ENCODE measurements at places on chromosomes 2 and 18.
A peak's percentile ranks its signal among the peaks of the same experiment; 100 is the strongest.

- no peak for DNase-seq
These were observed 59.3 kb downstream of the SERTAD2 start for GRCh38 chr2:64594226-64594989.

- no peak for DNase-seq
These were observed 114.6 kb downstream of the SETBP1 start for GRCh38 chr18:44795241-44795640.

DNA sequence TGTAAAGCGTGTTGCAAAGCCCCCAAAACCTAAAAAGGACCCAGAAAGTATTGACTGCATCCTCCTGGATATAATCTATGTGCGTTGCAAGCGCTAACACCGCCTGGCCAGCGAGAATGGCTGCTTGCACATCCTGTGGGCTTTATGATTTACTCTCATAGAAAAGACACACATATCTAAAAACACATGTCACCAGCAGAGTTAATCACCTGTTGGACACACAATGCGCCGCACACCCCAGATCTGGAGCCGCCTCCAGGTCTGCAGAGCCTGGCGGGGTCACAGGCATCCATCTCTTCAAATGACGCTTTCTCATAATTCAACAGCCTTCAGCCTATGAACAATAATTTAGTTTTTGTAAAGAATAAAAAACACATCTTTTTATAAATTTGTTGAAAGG is 186.5 kb downstream of the RTP5 start:
- DNase-seq, result no peak

GRCh38 chr2:234980451-234981187 is 28.8 kb downstream of the SH3BP4 start:
- peak; percentile 78 for DNase-seq

DNA sequence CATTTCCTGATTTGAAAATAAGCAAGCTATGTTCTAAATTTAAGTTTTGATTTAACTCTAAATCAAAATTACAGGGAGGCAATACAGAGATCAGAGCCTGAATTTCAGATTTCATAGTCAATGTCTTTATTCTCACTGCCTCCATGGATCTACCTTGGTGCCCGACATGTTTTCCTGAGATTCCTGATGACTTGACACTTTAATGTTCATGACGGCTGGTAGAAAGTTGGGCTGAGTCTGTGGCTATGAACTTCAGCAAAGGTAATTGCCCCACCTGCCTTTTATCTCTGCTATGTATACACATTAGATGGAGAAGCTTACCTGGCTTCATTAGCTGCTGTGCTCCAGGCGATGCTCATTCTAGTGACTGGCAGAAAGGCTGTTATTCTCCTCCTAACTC is 1390.5 kb upstream of the CELF4 start:
- no peak for DNase-seq

- no peak for DNase-seq
These were observed 118.1 kb downstream of the MSH2 start for GRCh38 chr2:47520825-47521665.

DNA sequence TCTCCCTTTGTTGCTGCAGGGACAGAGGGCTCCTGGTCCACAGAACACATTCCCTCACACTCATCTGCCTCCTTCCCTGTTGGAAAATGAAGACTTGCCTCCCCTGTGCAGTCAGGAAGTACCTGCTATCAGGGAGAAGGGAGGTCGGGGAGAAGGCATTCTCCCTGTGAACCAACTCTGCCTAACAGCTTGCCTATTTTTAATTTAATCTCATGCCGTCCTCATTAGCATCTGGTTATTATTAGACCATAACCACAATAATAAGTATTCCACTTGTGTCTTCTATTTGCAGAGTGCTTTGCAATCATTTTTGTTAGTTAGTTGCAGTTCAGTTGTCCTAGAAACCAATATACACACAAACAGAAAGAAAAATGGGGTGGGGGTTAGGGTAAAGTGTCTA is 232.6 kb upstream of the SKOR2 start:
- no peak for DNase-seq

GRCh38 chr2:222052934-222053367 is 245.8 kb downstream of the PAX3 start:
- DNase-seq, result no peak

DNA sequence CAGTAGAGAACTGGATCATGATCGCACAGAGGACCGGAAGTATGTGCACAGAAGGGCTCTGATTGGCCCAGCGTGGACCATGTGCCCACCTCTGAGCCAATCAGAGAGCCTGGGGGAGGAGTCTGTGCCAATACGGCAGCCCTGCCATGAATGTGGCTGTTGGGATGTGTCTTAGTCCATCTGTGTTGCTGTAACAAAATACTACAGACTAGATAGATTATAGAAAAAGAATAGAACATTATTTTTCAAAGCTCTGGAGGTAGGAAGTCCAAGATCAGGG is 132.0 kb downstream of the NDUFA10 start:
- no peak for DNase-seq

- DNase-seq, result no peak
These were observed 100.8 kb upstream of the TFPI start for GRCh38 chr2:187655001-187655400.

DNA sequence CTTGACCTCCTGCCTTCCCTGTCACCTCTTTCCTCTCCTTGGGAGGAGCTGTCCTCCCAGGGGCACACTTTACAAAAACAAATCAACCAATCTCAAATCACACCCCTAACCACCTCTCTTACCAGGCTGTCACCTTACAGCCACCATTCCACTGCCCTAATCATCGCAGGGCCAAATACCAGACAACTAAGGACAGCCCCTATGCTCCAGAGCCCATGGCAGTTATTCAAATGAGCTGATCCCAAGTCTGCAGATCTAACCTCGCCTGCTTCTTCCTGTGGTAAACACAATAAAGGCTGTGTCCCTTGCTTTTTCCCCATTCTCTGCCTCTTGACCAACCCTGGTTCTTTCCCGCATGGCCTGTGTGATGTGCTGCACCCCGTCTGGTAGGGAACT is 154.2 kb upstream of the CNTNAP5 start:
- DNase-seq, result no peak

DNA sequence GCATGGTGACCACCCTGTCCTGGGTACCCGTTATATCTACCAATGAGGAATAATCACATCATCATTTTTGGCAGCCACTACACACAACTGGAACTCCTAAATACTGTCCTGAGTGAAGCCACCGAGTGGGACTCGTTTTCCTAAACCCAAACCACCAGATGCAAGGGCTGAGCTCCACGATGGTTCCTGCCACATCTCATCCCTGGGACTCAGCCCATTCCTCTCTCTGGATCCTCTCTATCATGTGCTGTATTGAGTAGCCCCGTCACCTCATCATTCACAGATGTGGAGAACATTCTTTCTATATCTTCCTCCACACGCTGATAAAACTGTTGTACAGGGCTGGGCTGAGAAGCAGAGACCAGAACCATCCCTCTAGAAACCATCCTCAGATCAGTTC is 79.4 kb upstream of the SMAD7 start:
- no peak for DNase-seq

DNA sequence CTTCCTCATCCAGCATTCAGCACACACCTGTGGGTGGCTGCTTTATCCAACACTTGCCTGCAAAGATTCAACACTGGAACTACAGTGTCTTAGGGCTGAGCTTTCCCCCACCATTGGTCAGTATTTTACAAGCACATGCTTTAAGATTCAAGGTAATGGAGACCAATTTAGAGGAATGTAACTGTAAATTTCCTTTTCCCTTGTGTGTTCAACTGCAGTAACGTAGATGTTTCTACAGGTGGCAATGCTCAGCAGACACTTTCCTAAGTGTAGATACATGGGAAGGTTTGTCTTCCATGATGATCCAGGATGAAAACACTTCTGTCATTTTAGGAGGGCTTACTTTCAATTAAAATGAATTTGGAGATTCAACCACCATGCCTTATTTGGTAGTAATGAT is 143.6 kb upstream of the PXDN start:
- no peak for DNase-seq

DNA sequence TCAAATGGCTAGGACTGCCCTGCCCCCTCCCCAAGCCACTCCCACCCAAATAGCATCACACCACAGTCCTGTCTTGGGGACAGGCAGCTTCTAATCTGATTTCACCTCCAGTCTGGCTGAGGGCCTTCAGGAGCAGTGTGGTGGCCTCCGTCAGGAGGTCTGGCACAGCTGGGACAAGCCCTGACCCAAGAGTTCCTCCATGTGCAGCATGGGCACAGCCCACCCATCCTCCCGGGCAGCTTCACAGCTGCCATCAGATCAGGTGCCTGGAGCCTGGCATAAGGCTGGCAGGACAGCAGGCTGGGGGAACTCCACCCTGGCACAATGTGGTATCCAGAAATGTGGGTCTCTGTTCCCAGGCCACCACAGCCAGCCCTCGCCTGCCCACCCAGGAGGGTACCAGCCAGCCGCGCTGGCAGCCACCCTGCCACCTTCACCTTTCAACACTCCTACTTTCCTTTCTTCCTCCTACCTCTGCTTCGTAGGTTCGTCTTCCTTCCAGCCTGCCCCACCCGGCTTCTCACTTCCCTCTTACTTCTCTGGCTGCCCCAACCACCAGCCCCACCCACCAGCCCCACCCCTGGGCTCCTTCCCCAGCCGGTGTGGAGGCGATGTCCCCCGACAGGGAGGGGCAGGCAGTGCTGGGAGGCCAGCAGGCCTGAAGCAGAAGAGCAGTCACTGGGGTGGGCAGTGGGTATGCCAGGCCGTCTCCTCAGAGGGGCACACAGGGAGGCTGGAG is at the start of gene CAPG:
CAPG (minus strand) TSS at position 522 of the 739 bp plus-strand sequence. CDS start 8,221 bp downstream, outside the sequence.
- DNase-seq, result no peak

DNA sequence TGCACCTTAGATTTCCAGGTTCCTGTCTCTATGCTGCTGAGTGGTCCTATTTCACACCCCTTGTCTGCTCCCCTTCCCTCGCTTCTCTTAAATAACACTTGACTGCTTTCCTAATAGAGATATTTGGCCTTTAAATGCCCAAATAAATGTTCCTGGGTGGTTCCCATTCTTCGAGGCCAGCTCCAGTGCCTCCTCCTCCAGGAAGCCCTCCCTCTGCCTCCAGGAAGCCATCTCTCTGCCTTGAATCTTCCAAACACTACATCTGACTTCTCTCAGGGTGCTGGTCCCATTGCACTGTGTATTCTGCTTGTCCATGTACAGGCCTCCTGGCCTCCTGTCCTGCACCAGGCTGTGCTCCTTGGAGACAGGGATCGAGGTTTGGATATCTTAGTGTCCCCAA is 14.2 kb downstream of the EHD3 start:
- no peak for DNase-seq

DNA sequence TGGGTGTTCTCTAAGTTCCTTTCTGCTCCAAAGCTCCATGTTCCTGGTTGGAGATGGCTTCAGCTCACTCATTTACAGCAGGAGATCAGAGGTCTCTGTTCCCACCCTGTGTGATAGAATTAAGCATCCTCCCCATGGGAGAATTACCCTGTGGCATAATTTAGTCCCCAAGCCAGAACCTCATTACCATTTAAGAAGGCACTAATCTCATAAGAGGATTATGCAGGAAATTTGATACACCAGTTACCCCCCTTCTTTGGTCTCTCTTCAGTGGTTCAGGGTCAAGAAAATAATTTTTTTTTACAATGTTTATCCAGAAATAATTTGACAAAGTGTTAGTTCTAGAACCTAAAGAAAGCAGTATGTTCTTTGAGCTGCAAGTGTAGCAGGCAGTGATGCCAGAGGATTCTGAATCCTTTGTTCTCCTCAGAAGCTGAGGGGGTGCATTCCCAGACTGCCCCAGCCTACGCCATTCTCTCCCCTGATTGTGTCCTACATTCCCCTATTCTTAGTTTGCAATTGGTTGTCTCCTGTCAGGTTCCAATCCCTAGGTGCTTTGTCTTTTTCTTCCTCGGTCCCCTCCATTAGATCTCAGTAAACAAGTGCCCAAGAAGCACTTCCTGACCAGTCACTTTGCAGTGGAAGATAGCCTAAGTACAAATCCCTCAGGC is 163.6 kb downstream of the PRKCE start:
- no peak for DNase-seq

GRCh38 chr18:5122272-5122671 is 74.8 kb downstream of the AKAIN1 start:
- no peak for DNase-seq

GRCh38 chr2:146874260-146874658 is 970.6 kb upstream of the ACVR2A start:
- DNase-seq, result peak; percentile 95

GRCh38 chr18:62187543-62188510 is 772 bp downstream of the RELCH start:
- DNase-seq, result no peak

- no peak for DNase-seq
These were observed 437.9 kb upstream of the UBE2E3 start for GRCh38 chr2:180542511-180542910.

GRCh38 chr2:174025271-174026121 is 60.3 kb upstream of the SP3 start:
- no peak for DNase-seq

- DNase-seq, result no peak
These were observed 4.4 kb upstream of the PARD6G start for GRCh38 chr18:80251700-80252099.

- DNase-seq, result no peak
These were observed 52.0 kb downstream of the TMEM17 start for GRCh38 chr2:62453955-62454354.

- no peak for DNase-seq
These were observed 123.8 kb downstream of the NCKAP5 start for GRCh38 chr2:133444465-133444864.

DNA sequence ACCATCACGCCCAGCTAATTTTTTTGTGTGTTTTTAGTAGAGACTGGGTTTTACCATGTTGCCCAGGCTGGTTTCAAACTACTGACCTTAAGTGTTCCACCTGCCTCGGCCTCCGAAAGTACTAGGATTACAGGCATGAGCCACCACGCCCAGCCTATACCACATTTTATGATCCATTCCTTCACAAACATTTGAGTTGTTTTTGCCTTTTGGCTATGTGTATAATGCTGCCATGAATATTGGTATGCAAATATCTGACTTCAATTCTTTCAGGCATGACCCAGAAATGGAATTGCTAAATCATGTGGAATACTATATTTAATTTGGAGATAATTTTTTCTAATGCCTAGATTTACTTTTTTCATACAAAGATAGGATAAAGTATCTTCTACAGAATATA is 68.6 kb downstream of the TTC27 start:
- DNase-seq, result no peak

GRCh38 chr2:239498981-239499634 is 98.3 kb upstream of the HDAC4 start:
- DNase-seq, result no peak

DNA sequence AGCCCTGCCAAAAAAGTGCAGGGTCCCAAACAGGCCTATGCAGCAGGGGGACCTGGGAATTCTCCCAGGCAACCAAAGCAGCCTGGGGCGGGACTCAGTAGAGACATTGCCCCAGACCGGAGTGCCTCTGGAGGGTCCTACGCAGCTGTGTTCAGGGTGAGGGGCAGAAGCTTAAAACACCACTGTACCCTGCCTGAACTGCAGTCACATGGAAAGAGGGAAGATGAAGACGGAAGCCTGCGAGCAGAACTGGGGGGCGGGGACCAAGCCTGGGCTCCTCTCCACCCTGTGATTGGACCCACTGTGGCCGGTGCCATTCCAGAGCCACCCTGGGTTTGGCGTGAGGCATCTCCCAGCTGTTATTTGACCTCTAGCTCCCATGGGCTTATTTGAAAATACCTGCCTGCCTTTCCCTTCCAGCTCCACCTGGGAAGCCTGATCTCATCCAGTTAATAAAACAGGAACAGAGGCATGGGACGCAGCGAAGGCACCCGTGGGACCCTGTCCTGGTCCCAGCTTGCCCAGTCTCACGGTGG is 183.1 kb downstream of the SMAD2 start:
- DNase-seq, result no peak

Data from pulmonary artery endothelial cell (primary cell).